ENCODE measurements at places on chromosomes 11 and 22. TPM values are rescaled to one million over a fixed set of nuclear protein-coding genes. Genes with fewer than 3 reads are reported as not detected.

GRCh38 chr11:62851807-62852522 lies 12.6 kb upstream of the WDR74 start:
- H3K4me3 ChIP-seq, result no peak overlapping the region
- H3K27ac ChIP-seq, result no peak overlapping the region
- ATAC-seq, result no peak
- peaks cover 24% of the 10 kb centered on the region for H3K4me1 ChIP-seq
- peaks cover 5% of the 10 kb centered on the region for H3K36me3 ChIP-seq

DNA sequence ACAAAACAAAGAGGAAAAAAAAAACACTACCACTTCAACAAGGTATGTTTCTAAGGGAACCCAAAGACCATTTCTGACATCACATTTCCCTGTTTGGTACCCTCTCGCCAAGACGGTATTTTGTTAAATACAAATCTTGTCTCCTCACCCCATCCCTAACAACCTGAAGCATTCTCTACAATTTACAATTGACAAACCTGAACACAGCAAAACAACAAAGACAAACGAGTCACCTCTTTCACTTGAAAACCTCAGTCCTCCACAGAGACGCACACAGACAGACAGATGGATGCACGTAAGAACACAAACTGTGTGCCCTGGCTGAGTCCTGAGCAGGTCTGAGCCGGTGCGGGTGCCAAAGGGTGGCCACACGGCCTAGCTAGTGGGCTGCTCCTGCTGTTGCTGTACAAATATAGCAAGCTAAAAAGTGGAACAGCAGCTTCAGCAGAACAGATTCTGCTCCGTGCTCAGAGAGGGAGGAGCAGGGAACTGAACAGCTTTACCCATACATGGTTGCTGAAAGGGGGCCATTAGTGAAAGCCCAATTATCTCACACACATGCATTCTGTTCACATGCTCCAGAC lies 28.5 kb downstream of the CELF1 start:
- H3K36me3 ChIP-seq, result no peaks in the 10 kb centered on the region
- H3K4me3 ChIP-seq, result peak overlapping the region; percentile 12
- peak; percentile 56 for ATAC-seq
- H3K27me3 ChIP-seq, result no peaks in the 10 kb centered on the region
- H3K27ac ChIP-seq, result peak overlapping the region; percentile 79
- H3K4me1 ChIP-seq, result peaks cover 99% of the 10 kb centered on the region

- H3K27me3 ChIP-seq, result no peaks in the 10 kb centered on the region
- ATAC-seq, result no peak
- peaks cover 12% of the 10 kb centered on the region for H3K4me1 ChIP-seq
- no peak overlapping the region for H3K4me3 ChIP-seq
- no peaks in the 10 kb centered on the region for H3K36me3 ChIP-seq
Measured at GRCh38 chr22:36440429-36441002, 40.9 kb downstream of the TXN2 start.

DNA sequence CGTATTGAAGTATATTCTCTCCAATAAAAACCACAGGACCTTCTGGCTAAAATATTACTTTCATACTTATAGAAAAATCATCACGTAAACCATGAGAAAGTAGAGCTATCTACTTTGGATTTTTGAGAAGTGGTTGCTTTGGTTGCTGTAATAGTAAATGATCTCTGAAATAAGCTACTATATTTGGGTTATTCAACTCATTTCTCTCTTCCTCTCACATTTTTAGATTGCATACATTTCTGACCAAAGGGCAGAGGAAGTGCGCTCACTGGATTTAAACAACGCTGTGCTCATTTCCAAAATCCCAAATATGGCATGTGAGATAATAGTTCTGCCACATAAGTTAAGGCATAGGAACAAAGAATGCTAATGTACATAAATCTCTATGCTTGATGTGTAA lies 357.0 kb downstream of the LRRC4C start:
- no peak overlapping the region for H3K27ac ChIP-seq
- H3K36me3 ChIP-seq, result no peaks in the 10 kb centered on the region
- no peak overlapping the region for H3K4me3 ChIP-seq
- ATAC-seq, result no peak

Gene MUC5B
- 0.13 TPM for total RNA-seq

GRCh38 chr22:44151676-44152075 lies 29.0 kb upstream of the PARVG start:
- peaks cover 35% of the 10 kb centered on the region for H3K36me3 ChIP-seq
- H3K4me1 ChIP-seq, result no peaks in the 10 kb centered on the region
- H3K4me3 ChIP-seq, result no peak overlapping the region
- H3K27me3 ChIP-seq, result no peaks in the 10 kb centered on the region

Gene PATE4
- total RNA-seq, result not detected

DNA sequence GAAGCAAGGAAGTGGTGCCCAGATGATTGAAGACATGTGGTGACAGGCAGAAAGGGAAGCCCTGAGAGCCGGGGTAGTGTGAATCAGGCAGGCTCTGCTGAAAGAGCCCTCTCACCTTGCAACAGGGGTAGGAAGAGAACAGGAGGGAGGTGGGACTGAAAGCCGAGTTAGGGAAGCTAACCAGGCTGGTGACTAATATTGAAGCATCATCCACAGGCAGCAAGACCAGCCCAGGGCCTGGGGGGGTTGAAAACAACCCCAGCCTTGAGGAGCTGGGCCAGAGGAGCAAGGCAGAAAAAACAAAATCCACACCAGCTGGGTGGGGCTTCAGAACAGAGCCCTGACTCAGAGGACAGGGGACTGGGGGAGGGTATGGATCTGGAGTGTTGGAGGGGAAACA lies 35.0 kb upstream of the CRTAM start:
- H3K27me3 ChIP-seq, result no peaks in the 10 kb centered on the region
- no peak overlapping the region for H3K4me3 ChIP-seq
- no peaks in the 10 kb centered on the region for H3K36me3 ChIP-seq
- ATAC-seq, result no peak
- H3K27ac ChIP-seq, result no peak overlapping the region
- H3K4me1 ChIP-seq, result no peaks in the 10 kb centered on the region

DNA sequence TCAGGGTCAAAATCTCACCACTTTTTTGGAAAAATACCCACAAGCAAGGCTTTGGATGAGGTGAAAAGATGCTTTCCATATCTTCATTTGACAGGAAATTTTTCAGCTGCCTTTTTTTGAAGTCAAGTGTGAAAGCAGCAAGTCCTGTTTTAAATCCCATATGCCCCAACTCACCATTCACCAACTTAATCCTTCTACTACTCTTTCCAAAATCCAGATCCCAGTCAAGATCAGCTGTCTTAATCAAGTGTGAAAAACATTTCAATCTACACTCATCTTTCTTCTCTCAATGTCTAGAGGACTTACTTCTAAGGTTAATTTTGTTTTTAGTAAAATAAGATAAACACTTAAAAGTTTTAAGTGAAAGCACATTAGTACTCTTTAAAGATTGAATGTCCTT lies 128.4 kb upstream of the CEP126 start:
- no peaks in the 10 kb centered on the region for H3K4me1 ChIP-seq
- no peaks in the 10 kb centered on the region for H3K36me3 ChIP-seq
- ATAC-seq, result no peak
- H3K27me3 ChIP-seq, result no peaks in the 10 kb centered on the region
- no peak overlapping the region for H3K27ac ChIP-seq

DNA sequence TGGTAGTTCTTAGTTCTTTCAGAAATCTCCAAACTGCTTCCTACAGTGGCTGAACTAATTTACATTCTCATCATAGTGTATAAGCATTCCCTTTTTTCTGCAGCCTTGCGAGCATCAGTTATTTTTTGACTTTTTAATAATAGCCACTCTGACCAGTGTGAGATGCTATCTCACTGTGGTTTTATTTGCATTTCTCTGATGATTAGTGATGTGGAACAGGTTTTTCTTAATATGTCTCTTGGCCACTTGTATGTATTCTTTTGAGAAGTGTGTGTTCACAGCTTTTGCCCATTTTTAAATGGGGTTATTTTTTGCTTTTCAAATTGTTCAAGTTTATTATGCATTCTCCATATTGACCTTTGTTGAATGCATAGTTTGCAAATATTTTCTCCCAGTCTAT lies 459.3 kb downstream of the NTM start:
- H3K36me3 ChIP-seq, result no peaks in the 10 kb centered on the region
- H3K4me3 ChIP-seq, result no peak overlapping the region
- no peak for ATAC-seq
- peaks cover 5% of the 10 kb centered on the region for H3K27me3 ChIP-seq
- H3K27ac ChIP-seq, result no peak overlapping the region

DNA sequence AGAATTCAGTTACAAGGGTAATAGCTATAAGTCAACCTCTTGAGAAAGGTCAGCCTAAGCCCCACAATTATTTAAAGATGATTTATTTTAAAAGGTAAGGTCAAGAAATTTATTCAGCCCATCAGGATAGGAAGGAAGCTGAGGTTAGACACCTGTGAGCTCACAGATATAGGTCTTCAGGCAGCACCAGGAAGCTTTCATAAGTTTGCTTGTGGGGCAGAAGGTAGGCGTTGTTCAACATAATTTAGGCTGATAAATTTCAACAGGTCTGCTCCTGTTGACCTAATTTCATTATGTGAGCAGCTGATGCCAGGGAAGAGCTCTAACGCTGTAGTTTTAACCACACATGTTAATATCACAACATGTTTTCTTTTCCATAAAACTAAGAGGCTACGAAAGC lies 118.1 kb upstream of the APOA1 start:
- H3K27ac ChIP-seq, result no peak overlapping the region
- no peaks in the 10 kb centered on the region for H3K36me3 ChIP-seq
- no peaks in the 10 kb centered on the region for H3K4me1 ChIP-seq
- ATAC-seq, result no peak
- no peaks in the 10 kb centered on the region for H3K27me3 ChIP-seq
- H3K4me3 ChIP-seq, result no peak overlapping the region

DNA sequence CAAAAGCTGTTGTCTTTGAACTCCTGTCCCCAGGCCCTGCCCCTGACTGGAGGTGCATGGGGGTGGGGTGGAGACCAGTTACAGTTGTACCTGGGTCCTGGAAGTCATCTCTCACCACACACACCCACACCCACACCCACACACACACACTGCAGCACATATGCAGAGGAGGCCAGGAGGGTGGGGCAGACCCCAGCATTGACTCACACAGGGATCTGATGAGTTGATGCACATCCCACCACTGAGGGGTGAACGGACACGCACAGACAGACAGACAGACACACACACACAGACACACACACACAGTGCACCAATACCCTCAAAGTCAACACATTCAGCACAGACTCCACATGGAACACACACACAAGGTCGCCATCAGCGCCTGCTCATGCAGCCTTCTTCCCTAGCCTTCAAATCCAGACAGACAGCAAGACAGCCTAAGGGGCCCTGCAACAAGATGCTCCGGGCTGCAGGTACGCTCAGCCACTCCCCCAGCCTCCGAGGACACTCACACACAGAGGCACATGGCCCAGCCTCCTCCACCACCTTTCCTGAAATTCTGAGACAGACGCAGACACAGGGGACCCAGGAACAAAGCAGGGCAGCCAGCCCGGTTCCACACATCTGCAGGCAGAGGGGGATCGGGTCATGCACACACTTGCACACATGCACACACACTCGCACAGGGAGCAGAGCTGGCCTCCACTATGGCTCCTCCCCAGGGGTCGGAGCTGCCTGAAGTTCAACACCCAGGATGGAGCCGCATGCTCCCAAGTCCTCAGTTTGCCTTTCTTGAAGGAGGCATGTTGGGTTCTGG lies 26.5 kb downstream of the SYT7 start:
- H3K36me3 ChIP-seq, result no peaks in the 10 kb centered on the region
- H3K4me3 ChIP-seq, result no peak overlapping the region
- no peak for ATAC-seq
- no peak overlapping the region for H3K27ac ChIP-seq

Gene HYLS1
- total RNA-seq, result 9.8 TPM

- no peak overlapping the region for H3K27ac ChIP-seq
- no peaks in the 10 kb centered on the region for H3K27me3 ChIP-seq
- ATAC-seq, result no peak
- H3K4me1 ChIP-seq, result no peaks in the 10 kb centered on the region
Measured at GRCh38 chr11:45909594-45910475, 2.8 kb upstream of the FREY1 start.

DNA sequence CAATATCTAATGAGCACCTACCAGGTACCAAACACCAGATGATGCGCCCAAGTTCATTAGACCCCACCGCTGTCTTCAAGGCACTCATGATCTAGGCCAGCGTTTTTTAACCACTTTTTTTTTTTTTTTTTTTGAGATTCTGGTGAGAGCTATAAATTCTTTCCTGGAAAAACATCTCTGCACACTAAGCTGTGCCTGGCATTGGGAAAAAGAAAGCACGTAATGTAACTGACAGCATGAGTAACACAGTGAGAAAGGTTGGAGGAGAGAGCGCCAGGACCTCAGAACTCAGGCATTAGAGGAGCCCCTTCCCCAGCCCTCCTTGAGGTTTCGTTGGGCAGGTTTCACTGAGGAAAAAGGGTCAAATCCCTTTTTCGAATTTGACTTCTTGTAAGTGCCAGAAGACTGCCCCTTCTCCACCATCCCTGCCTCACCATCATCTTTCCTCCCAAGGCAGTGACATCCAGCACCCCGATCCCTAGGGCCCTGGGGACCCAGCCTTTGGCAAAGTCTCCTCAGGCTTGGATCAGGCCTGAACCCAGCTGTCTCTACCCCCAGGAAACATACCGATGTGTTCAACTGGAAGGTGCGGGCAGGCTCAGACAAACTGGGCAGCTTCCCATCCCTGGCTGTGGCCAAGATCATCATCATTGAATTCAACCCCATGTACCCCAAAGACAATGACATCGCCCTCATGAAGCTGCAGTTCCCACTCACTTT lies 26.1 kb upstream of the SMIM35 start:
- no peaks in the 10 kb centered on the region for H3K36me3 ChIP-seq
- H3K4me1 ChIP-seq, result no peaks in the 10 kb centered on the region
- H3K27me3 ChIP-seq, result peaks cover 20% of the 10 kb centered on the region

GRCh38 chr11:36121054-36121453 lies 168.2 kb downstream of the COMMD9 start:
- H3K27me3 ChIP-seq, result no peaks in the 10 kb centered on the region
- H3K27ac ChIP-seq, result no peak overlapping the region
- no peaks in the 10 kb centered on the region for H3K36me3 ChIP-seq
- no peak for ATAC-seq

Gene GDPD4
- not detected for total RNA-seq

Gene KRTAP5-11
- not detected for total RNA-seq

DNA sequence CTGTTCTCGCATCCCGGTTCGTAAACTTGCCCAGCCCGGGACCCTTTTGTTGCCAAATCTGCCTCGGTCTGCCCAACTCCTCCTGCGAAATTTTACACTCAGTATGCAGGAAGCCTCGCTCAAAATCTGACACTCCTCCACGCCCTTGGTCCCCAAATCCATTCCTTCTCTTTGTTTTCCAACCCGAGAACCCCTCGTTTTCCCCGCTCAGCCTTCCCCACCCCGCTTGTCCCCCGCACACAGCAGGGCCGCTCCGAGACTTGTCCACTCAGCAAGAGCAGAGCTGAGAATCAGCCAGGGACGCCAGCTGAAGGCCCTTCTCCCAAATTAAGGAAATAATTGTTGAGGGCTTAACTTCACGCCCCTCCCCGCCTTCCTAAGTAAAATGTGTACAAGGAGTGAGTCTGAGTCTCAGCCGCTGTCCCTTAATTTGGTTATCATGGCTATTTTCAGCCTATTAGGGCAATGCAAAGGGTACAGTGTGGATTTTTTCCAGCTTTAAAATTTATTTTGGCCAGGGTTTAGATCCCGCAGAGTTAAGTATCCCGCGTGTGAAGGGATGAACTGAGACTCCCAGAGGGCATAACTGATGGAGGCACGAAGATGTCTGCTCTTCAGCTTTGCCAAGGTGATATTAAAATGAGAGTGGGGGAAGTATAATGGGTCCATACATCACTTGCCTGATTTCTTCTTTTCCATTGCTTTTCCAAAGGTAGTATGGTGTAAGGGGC lies 581 bp upstream of the FBXO3 start:
- no peaks in the 10 kb centered on the region for H3K27me3 ChIP-seq
- peak overlapping the region; percentile 93 for H3K4me3 ChIP-seq
- peak overlapping the region; percentile 91 for H3K27ac ChIP-seq
- peaks cover 7% of the 10 kb centered on the region for H3K36me3 ChIP-seq
- H3K4me1 ChIP-seq, result peaks cover 75% of the 10 kb centered on the region

Gene DYNC2H1
- 21.2 TPM for total RNA-seq

Measured in gastroesophageal sphincter (tissue), 4 donors.